ENCODE measurements at places on chromosomes 5 and 9.
A peak's percentile ranks its signal among the peaks of the same experiment; 100 is the strongest.

- no peak for DNase-seq
Measured at GRCh38 chr5:135625061-135625460, 46.3 kb upstream of the CXCL14 start.

DNA sequence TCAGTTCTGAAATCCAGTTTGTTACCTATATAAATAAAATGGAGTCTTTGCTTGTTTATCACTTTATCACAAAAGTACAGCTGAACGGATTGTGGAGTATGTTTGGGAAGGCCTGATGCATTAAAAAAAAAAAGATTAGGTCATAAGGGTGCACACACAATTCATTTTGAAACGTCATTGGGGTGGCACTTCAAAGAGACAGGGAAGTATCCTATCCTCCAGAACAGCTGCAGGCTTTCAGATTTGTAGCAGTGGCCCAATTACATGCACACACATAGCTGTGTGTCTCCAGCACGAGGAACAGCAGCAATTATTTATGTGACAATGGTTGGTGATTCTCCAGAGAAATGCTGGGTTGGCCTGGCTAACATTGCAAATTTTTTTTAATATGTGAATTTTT lies 46.8 kb upstream of the FER start:
- no peak for DNase-seq

- DNase-seq = no peak
Measured at GRCh38 chr9:29625292-29625731, 2052.0 kb upstream of the C9orf72 start.

DNA sequence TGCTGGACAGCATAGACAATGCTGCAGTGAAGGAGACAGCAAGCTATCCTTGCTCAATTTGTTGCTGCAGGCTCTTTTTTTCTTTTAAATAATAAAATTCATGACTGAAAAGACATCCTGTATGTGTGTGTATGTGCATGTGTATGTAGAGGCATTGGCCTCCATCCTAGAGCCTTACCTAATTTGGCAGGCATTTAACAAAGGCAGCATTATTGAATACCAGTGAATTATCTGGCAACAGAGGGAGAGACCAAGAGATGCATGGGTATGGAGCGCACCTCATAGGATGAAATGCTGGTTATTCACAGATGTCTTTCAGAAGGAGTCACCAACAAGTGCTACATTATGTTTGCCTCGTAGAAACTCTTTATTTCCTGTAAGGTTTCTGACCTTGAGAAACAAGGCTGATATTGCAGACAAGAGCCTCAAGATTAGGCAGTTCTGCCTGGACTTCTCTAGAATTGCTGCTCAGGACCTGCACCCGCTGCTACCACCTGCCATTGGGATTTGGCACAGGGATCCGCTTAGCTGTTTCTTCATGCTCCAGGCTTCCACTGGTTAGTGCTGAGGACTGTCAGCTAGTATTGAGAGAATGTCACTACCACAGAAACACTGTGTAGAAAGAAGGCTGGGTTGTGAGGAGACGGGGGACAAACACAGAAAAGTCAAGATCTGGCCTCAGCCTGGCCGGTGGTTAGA lies 247.7 kb upstream of the RFX3 start:
- DNase-seq = no peak

DNA sequence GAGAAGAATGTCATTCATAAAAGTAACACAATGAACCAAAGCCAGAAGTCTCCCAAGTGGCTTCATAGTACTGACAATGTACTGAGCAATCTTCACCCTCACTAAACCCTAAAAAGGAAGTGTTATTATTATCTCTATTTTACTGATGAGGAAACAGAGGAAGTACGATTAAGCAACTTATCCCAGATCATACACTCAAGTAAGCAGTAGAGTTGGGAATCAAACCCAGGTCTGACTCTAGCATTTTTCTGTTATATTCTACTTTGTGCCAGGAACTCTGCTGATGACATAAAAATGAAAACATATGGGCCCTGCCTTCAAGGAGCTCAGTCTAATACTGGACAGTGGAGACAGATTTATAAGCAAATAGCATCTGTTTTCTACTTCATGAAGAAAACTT lies 109.2 kb downstream of the RAPGEF6 start:
- DNase-seq = no peak

GRCh38 chr5:135315386-135315785 lies 83.6 kb downstream of the MACROH2A1 start:
- DNase-seq = no peak

- DNase-seq = no peak
Measured at GRCh38 chr5:156186760-156187159, 140.2 kb upstream of the SGCD start.

- no peak for DNase-seq
Measured at GRCh38 chr5:116025866-116026265, 6.4 kb upstream of the ARL14EPL start.

- DNase-seq = peak; percentile 53
Measured at GRCh38 chr5:16492398-16493140, 27.0 kb upstream of the ZNF622 start.

DNA sequence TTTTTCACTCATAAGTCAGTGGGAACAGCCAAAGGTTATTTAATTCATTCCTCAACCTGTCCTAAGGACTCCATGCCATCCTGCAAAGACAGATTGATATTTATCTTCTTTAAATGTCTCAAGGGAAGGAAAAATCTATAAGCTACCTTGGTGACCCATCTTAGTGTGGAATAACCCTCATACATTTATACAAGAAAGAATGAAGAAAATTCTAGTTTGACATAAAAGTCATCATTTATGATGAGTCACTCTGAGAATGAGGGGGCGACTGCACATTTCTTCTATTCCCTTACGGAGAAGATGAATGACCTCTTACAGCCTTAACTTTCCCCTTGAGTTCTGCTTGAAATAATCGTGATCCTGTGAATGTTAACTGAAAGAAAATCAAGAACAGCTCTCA lies 26.8 kb upstream of the NUDT12 start:
- peak; percentile 14 for DNase-seq

DNA sequence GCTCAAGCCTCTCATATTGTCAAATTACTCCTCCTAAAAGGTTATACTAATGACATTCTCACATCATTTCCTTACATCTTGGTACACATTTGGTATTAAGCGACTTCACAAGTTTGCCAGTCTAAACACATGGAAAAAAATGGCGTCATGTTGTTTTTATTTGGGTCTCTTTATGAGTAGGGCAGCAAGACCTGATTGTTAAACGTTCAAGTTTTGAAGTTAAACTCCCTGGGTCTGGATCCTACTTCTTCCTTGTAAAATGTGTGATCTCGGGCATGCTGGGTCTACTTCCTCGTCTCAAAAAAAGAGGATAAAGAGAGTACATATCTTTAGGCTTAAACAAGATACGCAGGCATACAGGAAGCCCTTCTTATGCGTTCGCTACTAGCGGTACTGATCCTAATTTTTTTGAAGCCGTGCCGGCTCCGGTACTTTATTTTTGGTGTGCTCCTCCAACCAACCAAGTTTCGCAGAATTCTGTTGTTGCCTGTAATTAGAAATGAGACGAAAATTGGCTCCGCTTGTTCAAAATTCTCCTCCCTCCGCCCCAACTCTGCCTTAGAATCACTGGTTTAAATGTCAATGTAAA lies 596 bp upstream of the CDC37L1 start:
- DNase-seq = peak; percentile 55

DNA sequence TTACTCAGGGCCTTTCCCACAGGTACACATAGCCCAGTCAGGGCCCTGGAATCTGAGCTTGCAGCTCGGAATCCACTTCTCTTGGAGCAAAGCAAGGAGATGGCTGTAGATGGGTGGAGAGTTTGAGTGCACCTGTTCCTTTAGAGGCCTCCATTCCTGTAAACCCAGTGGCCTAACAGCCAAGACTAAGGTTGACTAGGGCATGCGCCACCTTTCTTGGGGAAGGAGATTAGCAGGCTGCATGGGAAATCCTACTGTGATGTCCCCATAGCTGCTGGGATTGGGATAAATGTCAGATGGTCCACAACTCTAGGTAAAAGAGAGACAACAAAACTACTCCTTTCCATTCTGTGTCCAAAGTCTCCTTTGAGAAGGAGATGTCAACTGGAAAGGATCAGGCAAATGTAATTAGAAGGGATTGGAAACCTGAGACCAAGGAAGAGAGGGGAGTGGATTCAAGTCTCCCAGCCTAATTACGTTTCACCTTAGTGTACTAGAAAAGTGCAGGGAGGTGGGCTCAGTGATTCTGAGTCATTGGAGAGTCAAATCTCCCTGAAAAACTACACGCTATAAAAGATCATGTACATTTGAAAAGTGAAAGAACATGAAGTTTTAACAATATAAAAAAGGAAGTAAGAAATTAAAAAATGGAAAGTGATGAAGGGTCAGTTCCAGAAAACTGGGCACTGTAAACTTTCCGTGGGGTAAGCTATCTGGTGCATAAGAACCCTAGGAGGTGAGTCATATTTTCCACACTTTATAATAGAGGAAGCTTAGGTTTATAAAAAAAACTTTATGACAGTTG lies 104.2 kb downstream of the SEC61B start:
- no peak for DNase-seq
